ENCODE measurements at places on chromosomes 11 and 22.
A peak's percentile ranks its signal among the peaks of the same experiment; 100 is the strongest.

DNA sequence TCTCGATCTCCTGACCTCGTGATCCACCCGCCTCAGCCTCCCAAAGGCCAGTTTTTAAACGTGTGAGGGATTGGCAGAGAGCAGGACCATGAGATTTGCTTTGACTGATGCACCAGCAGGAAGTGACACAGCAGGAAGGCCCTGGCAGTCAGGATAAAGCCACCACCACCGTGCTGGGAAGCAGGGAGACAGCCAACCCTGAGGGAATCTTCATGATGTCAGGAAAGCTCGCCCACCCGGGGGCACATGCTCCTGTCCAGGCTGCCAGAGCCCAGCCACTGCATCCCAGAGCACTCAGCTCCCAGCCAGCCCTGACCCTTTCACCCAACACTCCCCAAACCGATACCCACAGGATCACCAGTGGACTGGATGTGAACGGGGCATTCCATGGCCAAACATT is 6.1 kb downstream of the TUBGCP6 start:
- H3K27me3 ChIP-seq, result no peaks in the 10 kb centered on the region
- DNase-seq, result no peak
- H3K4me1 ChIP-seq, result no peaks in the 10 kb centered on the region
- H3K36me3 ChIP-seq, result no peaks in the 10 kb centered on the region
- H3K27ac ChIP-seq, result no peak overlapping the region

DNA sequence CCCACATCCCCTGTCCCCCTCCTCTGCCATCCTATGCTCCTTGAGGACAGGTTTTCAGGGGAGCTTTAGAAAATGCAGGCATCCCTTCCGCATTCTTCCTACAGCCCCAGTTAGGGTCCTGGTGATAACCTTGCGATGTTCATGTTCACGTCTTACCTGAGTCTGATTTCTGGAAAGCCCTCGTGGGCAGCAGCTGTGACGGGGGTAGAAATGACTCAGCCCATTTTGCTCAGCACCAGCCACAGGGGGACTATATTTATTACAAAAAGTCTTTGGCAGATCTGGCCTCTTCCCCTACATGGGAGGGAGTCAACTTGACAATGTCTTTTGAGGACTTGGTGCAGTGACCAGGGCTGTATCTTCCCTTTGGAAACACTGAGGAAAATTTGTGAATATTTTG is 12.3 kb downstream of the PKNOX2 start:
- no peaks in the 10 kb centered on the region for H3K36me3 ChIP-seq
- peaks cover 8% of the 10 kb centered on the region for H3K27me3 ChIP-seq
- H3K4me3 ChIP-seq, result no peak overlapping the region
- no peaks in the 10 kb centered on the region for H3K4me1 ChIP-seq
- H3K27ac ChIP-seq, result no peak overlapping the region
- DNase-seq, result no peak

DNA sequence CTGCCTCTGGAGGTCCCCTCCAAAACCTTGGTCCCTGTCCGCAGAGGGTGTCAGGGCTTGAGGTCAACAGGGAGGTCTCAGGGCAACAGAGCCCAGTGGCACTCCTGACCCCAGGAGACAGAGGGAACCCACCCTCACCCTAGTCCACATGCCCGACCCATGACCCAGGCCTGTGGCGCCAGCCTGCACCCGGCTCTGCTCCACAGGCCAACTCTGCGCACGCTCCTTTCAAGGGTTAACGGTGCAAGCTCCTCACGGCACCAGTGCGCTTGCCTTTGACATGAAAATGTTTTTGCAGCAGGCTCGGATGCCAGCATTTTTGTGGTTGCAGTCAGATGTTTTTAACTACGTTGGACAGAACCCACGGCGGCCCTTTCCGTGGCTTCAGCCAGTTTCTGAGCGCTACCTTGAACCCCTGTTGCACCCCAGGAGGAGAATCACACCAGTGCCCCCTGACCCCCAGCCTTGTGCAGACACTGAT is 68.6 kb downstream of the CDKN1C start:
- no peaks in the 10 kb centered on the region for H3K4me1 ChIP-seq
- no peak overlapping the region for H3K4me3 ChIP-seq
- H3K27ac ChIP-seq, result no peak overlapping the region

- H3K36me3 ChIP-seq, result no peaks in the 10 kb centered on the region
- H3K4me3 ChIP-seq, result no peak overlapping the region
- DNase-seq, result no peak
- no peaks in the 10 kb centered on the region for H3K27me3 ChIP-seq
Observed at GRCh38 chr22:24333301-24333700, 62.7 kb downstream of the SPECC1L start.

DNA sequence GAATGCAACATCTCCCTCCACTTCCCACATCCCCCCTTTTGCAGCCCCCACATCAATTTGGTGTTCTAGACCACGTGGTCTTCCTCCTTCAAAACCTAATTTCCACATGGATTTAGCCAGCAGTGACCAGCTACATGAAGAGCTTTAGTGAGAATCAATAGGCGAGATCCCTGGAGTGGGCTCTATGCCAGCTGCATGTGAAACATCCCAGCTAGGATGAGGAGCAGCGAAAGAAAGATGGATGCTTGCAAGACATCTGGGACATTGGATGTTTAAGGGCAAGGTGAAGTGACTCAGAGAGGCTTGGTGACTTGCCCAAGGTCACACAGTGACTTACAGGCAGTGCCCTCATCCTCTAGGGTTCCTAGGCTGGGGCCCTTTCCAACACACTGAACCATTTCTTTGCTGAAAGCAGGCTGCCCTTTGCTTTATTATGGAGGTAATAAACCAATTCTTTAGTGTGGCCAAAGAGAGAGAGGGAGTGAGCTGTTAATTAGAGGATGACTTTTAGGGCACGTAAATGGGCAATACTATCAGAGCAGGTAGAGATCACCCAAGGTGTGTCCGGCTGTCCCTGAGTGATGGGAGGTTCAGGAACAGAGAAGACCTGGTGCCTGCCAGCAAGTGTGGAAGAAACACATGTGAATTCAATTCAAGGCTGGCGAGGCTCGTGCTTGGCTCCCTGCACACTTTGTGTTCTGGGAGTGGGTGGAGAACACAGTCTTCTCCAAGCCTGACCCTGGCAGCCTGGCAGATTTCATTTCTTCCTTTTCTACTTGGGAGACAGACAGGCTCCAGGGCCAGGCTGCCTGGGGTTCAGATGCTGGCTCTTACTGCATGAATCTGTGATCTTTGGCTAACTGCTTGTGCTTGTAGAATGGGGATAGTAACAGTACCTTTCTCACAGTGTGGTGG is 24.0 kb downstream of the TSPAN18 start:
- no peak overlapping the region for H3K4me3 ChIP-seq
- no peaks in the 10 kb centered on the region for H3K27me3 ChIP-seq
- H3K36me3 ChIP-seq, result no peaks in the 10 kb centered on the region
- DNase-seq, result no peak
- no peaks in the 10 kb centered on the region for H3K4me1 ChIP-seq

DNA sequence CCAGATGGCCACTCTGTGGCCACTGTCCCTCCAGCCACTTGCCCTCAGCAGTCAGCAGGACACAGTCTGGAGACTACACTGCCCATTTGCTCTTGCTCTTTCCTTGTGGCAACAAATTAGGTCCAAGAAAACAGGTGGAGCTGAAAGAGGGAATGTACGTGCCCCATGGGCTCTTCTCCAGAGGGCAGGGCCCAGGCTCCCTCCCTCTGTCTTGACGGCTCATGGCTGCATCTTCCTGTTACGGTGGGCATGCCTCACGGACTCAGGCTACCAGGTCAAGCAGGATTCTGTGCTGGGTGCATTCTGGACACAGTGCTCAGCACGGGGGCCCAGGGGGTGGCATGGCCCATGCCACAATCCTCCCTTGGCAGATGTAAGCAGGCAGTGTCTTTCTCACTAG is 71.3 kb downstream of the MED15 start:
- no peak overlapping the region for H3K27ac ChIP-seq
- DNase-seq, result no peak
- peaks cover 4% of the 10 kb centered on the region for H3K36me3 ChIP-seq
- no peak overlapping the region for H3K4me3 ChIP-seq
- H3K4me1 ChIP-seq, result no peaks in the 10 kb centered on the region
- H3K27me3 ChIP-seq, result no peaks in the 10 kb centered on the region

- H3K4me3 ChIP-seq, result no peak overlapping the region
- no peak for DNase-seq
- no peak overlapping the region for H3K27ac ChIP-seq
- H3K27me3 ChIP-seq, result no peaks in the 10 kb centered on the region
Observed at GRCh38 chr11:66815646-66816045, 27.6 kb upstream of the RCE1 start.

DNA sequence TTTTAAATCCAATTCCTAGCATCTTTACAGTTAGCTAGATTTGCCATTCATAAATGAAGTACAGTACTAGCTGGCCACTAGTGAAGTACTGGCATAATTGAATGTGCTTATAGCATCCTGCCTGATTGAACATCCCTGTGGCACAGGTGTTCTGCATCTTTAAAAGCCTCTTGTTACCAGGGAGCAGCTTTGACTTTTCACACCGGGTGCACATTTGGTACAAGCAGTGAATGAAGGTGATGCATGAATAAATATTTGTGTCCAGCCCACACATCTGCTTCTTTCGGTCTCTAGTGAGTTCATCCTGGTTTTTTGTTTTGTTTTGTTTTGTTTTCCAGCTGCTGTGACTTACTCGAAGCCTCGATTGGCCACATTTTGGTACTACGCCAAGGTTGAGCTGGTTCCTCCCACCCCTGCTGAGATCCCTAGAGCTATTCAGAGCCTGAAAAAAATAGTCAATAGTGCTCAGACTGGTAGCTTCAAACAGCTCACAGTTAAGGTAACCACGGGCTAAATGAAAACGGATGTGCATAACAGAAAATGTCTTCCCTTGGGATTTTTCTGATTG is 5.3 kb downstream of the ATP5MG start:
- H3K36me3 ChIP-seq, result peaks cover 4% of the 10 kb centered on the region
- no peak overlapping the region for H3K27ac ChIP-seq
- no peak for DNase-seq
- H3K4me1 ChIP-seq, result peaks cover 11% of the 10 kb centered on the region
- no peak overlapping the region for H3K4me3 ChIP-seq
- H3K27me3 ChIP-seq, result no peaks in the 10 kb centered on the region

DNA sequence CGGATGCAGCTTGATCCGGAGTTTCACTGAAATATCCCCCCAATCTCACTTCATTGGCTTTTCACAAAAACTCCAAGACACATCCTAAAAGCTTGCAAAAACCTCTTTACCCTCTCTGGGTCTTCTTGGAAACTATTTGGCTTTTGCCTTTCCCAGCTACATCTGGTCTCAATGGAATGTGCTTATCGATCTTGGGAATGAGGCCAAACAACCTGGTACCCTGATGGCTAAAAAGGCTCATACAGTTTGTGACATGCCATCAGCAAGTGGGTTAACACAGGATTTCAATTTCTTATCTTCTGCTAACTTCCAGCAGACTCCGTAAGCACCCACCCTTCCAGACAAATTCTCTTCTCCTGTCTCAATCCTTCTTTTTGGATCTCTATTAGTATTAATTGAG is 45.9 kb upstream of the TEAD1 start:
- no peaks in the 10 kb centered on the region for H3K27me3 ChIP-seq
- H3K36me3 ChIP-seq, result no peaks in the 10 kb centered on the region
- H3K4me3 ChIP-seq, result no peak overlapping the region
- H3K4me1 ChIP-seq, result no peaks in the 10 kb centered on the region

DNA sequence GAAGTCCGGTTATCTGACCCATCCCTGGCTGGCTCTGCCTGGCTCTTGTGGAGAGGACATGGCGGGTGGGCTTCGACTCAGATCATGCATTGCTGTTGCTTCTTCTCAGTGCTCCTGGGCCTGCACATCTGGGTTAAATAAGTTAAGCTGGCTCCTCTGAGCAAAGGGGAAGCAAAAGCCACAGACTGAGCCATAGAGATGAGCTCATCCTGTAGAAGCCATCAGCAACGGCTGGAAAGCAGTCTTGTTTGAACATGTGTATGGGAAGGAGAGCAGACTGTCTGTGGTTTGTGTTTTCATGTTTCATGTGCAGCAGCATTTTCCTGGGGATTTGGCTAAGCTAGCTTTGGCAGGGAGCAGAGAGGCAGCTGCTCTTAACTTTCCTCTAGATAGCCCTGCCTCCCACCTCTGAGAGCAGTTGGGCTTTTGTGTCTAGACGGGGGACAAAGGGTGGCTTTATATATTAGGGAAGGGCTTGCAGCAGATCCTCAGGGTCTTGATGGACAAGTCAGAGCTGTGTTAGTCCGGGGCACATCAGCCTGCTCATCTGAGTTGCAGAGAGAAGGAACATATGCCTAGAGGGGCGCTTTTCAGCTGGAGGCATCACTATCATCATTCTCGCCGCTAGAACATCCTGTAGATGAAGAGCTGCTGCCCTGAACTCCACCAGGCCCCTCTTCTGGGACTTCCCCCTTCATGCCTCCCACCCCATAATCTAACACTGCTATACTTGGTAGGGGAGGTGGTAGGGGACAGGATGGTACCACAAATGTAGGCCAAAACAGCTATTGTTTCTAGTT is 14.9 kb downstream of the DCPS start:
- H3K4me1 ChIP-seq, result 0 out of 2 replicates have a peak, but pooled peaks cover 6% of the 10 kb centered on the region
- H3K4me3 ChIP-seq, result no peak overlapping the region
- no peak for DNase-seq
- H3K27me3 ChIP-seq, result no peaks in the 10 kb centered on the region
- H3K36me3 ChIP-seq, result no peaks in the 10 kb centered on the region
- H3K27ac ChIP-seq, result no peak overlapping the region

GRCh38 chr11:69442012-69442806 is 39.3 kb upstream of the LINC01488 start:
- H3K4me1 ChIP-seq, result peaks cover 60% of the 10 kb centered on the region
- no peaks in the 10 kb centered on the region for H3K36me3 ChIP-seq
- H3K27me3 ChIP-seq, result no peaks in the 10 kb centered on the region
- H3K4me3 ChIP-seq, result no peak overlapping the region
- H3K27ac ChIP-seq, result peak overlapping the region; percentile 88
- DNase-seq, result peak; percentile 44

- H3K4me3 ChIP-seq, result peak overlapping the region; percentile 65
- peaks cover 50% of the 10 kb centered on the region for H3K4me1 ChIP-seq
- no peaks in the 10 kb centered on the region for H3K36me3 ChIP-seq
- DNase-seq, result peak; percentile 70
- H3K27ac ChIP-seq, result peak overlapping the region; percentile 96
Observed at GRCh38 chr11:67118181-67118766, 789 bp upstream of the KDM2A start.

DNA sequence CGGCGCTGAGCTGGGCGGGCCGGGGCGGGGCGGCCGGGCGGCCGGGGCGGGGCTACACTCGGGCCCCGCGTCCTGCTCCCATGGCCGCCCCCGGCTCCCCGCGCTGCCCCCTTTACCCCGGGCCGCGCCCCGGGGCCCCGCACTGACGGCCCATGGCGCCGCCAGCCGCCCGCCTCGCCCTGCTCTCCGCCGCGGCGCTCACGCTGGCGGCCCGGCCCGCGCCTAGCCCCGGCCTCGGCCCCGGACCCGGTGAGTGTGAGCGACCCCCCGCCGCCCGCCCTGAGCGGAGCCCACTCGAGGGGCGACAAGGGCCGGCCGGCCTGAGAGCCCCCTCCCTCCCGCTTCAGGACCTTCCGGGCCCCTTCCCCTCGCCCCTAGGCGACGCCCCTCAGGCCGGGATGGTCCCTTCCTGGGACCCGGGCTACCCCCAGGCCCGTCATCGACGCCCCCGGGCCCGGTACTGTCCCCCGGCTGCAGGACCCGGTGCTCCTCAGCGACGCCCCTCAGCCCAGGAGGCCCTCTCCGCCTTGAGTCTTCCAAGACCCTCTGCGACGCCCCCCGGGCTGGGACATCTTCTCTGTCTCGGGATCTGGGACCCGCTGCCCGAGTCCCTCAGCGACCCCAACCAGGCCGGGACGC is at the start of gene KREMEN1:
KREMEN1 (plus strand) TSS at position 57 of the 639 bp plus-strand sequence; CDS start at position 153, 96 bp downstream.
- H3K36me3 ChIP-seq, result no peaks in the 10 kb centered on the region
- no peak for DNase-seq
- peak within 1 kb of the TSS; percentile 81 for H3K4me3 ChIP-seq
- H3K27ac ChIP-seq, result peak within 1 kb of the TSS; percentile 84
- no peaks in the 10 kb centered on the region for H3K27me3 ChIP-seq

Data from Caco-2 (cell line).